T47D (cell line): ENCODE measurements at places on chromosomes 5 and 9.

DNA sequence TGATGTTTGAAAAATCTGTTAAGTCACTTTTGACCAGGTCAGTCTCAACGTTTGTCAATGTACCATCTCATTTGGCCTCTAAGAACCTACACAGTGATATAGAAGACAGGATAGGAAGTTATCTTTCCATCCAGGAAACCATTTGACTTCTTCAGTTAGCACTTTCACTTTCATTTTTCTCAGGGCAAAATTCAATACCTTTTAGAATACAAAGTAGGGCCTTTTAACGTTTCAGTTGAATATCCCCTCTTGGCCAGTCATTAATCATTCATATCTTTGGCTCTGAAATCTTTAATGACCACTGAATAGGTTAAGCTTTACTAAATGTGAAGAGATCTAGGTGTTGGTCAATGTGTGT lies 101.1 kb upstream of the GNAQ start:
- DNase-seq = no peak

- no peak for DNase-seq
These were observed 112.3 kb downstream of the SLC28A3 start for GRCh38 chr9:84228130-84228720.

GRCh38 chr9:93265972-93266371 lies 82.0 kb downstream of the WNK2 start:
- DNase-seq = no peak

GRCh38 chr5:74516211-74516636 lies 124.3 kb downstream of the ENC1 start:
- no peak for DNase-seq

- peak; percentile 51 for DNase-seq
These were observed 6.5 kb downstream of the GLIS3 start for GRCh38 chr9:4293293-4293941.

DNA sequence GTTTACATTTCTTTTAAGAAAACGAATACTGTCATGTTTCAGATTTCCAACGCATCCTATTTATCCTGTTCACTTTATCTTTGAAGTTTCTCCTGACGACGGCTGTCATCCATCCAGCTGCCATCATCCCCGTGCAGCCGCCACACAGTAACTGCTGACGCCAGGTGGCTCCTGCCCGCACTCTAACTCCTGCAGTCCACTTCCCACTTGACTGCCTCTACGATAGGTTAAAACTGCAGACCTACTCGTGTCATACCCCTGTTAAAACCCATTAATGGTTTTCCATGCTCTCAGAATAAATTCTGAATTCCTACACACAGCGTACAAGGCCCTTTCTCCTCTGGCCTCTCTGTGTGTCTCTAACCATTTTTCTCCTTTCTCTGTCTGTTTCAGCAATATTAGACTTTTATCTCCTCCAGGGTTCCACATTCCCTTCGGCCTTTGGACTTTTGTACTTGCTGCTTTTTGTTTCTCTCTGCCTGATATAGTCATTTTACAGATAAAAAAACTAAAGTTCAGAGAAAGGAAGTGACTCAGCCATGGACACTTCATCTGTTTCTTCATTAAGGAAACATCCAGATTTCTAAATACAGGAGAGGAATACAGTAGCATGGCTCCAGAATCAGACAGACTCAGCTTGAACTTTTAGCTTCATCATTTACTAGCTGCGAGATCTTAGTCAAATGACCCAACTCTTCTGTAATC lies 84.9 kb downstream of the ADAMTS12 start:
- peak; percentile 16 for DNase-seq

DNA sequence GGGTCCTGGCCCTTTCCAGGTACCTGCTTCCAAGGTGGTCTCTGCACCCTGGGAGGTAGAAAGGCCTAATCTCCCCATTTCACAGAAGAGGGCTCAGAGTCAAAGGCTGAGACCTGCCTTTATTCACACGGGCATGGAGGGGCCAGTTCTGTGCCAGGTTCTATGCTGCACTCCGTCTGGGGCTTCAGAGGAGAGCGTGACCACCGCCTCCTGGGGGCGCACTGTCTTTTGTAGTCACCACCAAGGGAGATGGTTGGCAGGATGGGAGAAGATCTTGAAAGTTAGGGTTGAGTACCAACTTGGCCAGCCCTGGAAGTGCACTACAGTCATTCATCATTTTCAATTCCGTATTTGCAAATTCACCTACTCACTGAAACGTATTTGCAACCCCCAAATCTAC lies 23.7 kb upstream of the PRDM12 start:
- DNase-seq = no peak

GRCh38 chr9:84829471-84829870 lies 159.9 kb downstream of the NTRK2 start:
- DNase-seq = no peak

DNA sequence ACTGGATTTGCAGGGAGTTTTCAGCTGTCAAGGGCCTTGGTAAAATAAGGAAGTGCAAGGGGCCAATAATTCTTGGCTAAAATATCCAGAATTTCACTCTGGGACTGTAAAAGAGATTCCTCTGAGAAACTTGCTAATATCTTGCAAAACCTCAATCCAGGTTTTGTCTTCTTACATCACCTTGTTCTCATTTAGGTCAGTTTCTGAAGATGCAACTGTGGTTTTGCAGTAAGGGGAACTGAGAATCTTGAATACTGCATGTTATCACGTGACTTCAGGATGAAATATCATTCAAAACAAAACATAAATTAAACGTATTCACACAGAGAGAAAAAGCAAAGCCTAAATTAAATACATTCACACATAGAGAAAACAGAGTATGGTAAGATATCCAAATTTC lies 35.0 kb upstream of the RIC1 start:
- DNase-seq = no peak

DNA sequence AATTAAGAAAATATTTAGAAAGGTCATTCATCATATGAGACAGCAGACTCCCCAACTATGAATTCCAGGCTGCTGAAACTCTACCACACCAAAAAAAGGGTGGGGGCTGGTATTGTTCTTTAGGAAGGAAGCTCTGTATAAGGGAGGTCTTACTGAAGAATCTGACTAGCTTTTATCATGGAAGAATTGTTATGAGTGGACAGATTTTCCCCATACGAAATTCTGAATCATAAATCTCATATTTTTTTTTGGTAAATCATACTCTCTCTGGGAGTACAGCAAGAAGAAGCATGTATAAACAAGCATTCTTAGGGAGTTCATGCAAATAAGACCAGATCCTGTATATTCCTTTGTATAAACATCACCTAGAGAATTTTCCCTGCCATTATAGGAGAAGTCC lies 220.0 kb downstream of the SLC12A2 start:
- no peak for DNase-seq

- DNase-seq = no peak
These were observed 1.2 kb downstream of the ST8SIA4 start for GRCh38 chr5:100901821-100902341.

DNA sequence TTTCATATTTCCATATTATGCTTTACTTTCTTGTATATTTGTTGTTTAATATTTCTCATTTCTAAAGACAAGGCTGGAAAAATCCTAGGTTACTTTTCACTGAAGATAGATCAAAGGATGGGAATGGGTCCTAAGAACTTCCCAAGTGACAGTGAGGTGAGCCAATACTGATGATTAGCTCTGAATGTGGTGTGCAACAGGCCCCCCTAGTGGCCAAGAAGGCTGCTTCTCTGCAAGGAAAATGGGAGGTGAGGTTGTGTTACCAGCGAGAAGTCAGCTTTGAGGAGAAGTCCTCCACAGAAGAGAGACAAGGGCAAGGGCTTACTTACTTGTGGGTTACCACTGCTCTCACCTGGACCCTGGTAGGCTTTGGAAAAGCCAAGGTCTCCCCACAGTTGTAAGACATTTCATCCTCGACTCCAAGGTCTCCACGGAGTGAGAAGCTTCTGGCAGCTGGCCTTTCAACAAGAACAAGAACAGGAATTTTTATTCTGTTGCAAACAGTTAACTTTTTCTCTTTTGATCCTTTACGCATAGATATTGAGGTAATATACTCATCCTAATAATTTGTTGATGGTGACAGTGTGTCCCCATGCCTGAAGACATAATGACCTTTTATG lies 69.9 kb downstream of the MAMDC2 start:
- DNase-seq = peak; percentile 10

DNA sequence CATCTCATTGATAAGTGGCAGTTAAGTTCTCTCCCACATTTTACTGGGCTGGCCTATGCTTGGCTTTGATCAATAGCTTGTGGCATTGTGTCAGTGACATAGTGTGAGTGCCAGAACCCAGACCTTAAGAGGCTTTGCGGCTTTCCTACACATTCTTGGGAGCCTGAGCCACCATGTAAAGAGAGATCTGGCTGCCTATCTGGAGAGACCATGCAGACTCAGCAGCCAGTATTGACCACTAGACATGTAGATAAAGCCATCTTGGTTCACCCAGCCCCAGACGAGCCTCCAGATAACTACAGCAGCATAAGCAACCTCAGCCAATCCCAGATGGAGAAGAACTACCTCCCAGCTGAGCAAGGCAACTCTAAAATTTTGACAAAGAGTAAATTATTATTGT lies 28.6 kb downstream of the C9orf153 start:
- no peak for DNase-seq

DNA sequence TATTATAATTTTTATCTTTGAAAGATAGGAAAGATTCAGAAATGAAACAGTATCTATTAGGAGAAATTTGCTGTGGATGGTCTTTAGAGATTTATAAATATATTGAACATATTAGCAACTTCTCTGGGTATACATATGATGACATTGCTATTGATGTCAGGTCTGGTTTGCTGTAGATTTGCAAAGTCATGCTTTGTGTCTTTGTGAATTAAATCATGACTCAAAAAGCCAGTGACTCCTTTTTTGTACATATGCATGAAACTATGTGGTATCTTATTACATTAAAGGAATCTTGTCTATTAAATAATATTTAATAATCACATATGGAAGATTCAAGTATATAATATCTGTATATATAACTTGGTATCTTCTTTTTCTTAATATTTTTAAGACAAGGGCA lies 141.9 kb downstream of the ST8SIA4 start:
- DNase-seq = no peak

DNA sequence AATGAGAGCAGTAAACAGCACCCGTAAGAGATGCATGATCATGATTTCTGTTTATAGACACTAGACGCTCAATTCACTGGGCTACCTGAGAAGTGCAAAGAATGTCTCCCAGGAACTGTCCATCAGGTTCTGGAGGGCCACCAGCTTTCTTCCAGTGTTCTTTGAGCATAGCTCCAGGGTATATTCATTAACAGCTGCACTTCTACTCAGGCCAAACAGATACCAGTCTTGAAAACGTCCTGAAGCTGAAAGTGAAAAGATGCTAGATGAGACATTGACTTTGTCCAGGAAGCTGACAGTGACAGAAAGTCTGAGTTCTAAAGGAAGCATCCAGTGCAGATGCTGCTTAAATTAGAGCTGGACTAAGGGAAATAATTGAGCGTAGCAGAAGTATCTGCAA lies 488.7 kb upstream of the TYRP1 start:
- DNase-seq = no peak
